RPMI7951 (cell line): ENCODE measurements at places on chromosomes 11 and 22. TPM values are rescaled to one million over a fixed set of nuclear protein-coding genes. Genes with fewer than 3 reads are reported as not detected.

GRCh38 chr11:47981667-47982404, 1.5 kb downstream of the PTPRJ start:
- no peak for DNase-seq

DNA sequence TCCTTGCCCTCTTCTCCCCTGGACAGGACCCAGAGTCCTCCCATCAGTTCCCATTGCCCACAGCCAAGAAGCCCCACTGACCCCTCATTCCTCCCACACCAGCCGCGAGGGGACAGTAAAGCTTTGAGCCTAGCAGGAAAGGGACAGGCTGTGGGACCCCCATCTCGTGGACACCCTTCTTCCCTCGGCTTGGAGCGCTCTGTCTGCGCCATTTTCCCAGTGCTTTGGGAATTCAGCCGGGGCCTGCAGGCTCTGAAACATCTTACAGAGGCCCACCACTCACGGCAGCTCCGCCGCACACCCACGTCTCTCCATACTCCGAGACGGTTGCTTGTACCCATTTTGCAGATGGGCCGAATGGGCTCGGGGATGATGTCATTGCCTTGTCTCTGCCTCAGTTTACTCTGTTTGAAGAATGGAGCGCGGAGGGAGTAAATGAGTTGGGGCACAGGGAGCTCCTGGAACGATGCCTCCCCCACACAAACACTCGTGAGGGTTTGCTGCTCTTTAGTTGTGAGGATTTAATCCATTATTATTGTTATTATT, 447.7 kb downstream of the TBC1D22A start:
- DNase-seq, result no peak

DNA sequence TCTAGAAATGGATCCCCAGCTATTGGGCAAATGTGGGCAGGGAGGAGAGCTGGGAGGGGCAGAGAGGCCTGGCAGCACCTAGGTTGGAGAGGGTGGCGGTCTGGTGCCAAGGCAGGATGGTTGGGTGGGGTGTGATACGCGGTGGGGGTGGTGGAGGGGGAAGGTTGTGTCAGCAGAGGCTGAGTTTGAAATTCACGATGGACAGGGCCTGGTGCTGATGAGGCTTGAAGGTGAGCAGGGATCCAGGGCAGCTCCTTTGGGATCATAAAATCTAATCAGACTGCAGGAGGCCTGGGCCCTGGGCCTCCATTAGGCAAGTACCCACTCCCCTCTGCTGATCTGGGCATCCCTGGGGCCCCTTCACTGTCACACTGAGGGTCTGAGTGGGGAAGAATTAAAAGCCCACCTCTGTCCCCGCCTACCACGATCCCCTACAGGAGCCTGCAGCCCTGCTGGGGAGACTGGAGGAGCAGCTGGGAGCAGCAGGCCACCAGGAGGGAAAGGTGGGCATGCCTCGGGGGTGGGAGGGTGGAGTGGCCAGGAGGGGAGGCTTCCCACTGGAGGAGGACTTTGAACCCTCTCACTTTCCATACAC, 24.0 kb downstream of the IGLL1 start:
- no peak for DNase-seq

DNA sequence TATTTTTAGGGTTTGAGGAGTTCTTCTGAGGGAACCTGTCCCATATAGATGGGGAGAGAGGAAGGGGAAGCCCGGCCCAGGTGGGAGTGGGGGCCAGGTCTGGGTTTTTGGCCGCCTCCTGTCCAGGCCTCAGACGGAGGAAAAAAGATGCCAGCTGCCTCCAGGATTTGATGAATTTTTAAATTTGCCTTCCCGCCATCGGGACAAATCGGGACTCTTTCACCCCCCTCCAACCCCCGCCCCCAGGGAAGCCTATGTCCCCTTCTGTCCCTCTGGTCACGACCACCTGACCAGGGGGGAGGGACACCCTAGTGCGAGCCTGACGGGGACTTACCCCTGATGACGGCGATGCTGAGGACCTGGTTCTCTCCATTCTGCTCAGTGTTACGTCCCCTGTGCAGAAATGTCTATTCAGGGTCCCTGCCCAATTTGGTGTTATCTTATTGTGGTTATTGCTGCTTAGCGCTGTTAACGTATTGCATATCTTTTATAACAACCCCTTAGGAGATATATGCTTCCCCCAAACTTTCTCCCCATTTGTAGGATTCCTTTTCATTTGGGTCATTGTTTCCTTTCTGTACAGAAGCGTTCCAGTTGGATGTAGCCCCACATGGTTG, 115.9 kb upstream of the GRK3 start:
- peak; percentile 1 for DNase-seq

GRCh38 chr11:93330446-93330984, at the start of gene DEUP1:
TSS of gene DEUP1 (plus strand) at chr11:93330742. CDS start at chr11:93332260, 1,518 bp downstream.
- DNase-seq, result no peak

GRCh38 chr11:87063982-87064381, 26.2 kb downstream of the TMEM135 start:
- peak; percentile 24 for DNase-seq

DNA sequence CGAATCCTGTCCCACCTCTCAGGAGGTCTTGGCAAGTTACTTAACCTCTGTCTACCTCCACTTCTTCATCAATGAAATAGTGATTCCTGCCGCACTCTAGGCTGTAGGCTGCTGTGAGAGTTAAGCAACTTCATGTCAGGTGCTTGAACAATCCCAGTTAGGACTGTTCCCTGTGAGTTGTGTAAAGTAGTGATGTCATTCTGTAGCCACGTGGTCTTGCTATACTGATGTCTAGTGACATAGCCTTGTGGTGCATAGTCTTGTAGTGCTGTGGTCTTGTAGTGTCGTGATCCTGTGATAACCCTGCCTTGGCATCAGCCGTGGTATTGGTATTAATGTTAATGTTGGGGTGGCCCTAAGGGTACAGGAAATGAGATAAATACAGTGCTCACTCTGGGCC, 30.3 kb upstream of the PRR5 start:
- DNase-seq, result no peak

The C2CD3 gene
- 11.8 and 16.1 TPM in 2 replicates for total RNA-seq

The SOX6 gene
- 0.48 and 0.49 TPM in 2 replicates for total RNA-seq

The CARD10 gene
- 3.5 and 3.6 TPM in 2 replicates for total RNA-seq
